T-helper 2 cell (primary cell): ENCODE measurements at places on chromosomes 7 and 10.

- DNase-seq: no peak
These were observed 16.6 kb downstream of the STMP1 start for GRCh38 chr7:135678612-135679575.

DNA sequence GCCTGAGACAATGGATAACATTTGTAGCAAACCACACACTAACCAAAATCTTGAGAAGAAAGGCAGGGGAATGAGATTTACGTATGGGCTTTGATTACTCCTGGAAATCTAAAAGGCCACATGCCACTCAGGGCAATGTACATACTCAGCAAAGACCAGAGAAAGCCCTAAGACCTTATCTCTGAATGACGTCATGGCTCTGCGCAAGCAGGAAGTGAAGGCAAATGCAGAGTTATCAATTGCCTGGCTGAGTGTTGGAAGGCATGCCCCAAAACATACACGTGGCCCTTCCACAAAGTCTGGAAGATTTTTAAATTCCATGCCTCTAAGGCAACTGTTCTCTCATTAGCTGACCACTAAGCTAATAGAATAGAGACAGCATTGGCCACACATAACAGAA lies 90.9 kb upstream of the NRBF2 start:
- DNase-seq: no peak

DNA sequence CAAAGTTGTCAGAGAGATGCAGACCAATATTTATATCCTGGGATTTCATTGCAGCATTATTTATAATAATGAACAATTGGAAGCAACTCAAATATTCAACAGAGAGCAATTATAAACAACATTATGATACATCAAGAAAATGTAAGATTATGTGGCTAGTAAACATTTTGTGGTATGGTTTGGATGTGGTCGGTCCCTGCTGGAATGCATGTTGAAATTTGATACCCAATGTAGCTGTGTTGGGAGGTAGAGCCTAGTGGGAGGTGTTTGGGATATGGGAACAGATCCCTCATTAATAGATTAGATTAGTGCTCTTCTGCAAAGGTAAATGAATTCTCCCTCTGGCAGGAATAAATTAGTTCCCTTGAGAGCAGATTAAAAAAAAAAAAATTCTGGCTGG lies 350.9 kb downstream of the ANKRD30A start:
- DNase-seq: no peak

- DNase-seq: no peak
These were observed 132.4 kb upstream of the FOXK1 start for GRCh38 chr7:4549681-4550080.

DNA sequence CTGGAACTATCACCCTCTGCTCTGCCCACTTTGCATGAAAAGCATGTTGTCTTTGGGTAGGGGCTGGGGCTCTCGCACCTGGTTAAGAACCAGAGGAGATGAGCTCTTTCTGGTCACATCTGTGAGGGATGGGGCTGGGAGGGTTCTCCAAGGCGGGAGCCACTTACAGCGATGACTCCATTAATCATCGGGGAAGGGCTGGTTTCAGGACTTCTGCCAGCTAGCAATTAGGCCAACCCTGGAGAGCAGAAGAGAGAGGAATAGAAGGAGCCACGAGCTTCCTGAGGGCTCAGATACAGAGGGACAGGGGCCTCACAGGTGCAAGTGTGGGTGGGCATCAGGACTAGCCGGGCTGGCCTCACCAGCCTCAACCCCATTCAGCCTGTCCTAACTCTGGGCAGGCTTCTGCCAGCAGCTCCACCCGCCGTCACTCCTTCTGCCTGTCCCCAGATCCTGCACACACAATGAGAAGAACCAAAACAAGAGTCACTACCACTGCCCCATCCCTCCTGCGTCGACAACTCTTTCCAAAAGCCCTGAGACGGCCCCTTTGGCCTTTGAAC lies 8.4 kb downstream of the AQP1 start:
- DNase-seq: no peak

GRCh38 chr7:22920672-22921071 lies 93.3 kb downstream of the HYCC1 start:
- DNase-seq: no peak

DNA sequence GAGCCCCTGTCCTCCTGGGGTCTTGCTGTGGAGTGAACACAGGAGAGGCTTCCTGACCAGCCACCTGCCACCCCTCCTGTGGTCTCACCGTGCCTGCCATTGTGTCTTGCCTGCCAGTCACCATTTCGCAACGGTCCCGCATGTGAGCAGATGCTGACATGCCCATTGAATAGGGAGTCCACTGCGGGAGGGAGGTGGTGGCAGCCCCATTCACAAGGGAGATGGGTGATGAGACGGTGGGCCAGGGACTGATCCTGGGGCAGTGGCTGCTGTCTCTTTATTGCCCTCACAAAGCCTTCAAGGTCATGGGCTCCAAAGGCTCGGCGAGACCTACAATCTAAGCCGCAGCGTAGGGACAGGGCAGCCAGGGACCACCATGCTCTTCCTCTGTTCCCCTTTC lies 76.0 kb upstream of the NPTX2 start:
- no peak for DNase-seq

- DNase-seq: no peak
These were observed 103.8 kb downstream of the XRCC2 start for GRCh38 chr7:152572101-152572500.

GRCh38 chr7:80450621-80451308 lies 61.1 kb downstream of the GNAT3 start:
- DNase-seq: no peak

DNA sequence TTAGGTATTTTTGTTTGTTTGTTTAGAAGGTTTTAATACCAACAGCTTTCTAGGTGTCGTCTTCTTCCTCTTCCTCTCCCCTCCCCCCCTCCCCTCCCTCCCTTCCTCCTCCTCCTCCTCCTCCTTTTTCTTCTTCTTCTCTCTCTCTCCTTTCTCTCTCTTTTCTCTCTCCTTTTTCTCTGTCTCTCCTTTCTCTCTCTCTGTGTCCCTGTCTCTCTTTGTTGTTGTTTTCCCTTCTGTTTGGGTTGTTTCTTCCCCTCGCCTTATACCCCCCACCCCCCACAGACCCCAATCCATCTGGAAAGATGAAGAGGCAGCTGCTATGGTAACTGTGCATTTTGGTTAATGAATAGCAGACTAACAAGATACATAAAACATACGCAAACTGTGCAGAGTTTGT lies 75.5 kb downstream of the BTRC start:
- DNase-seq: no peak

DNA sequence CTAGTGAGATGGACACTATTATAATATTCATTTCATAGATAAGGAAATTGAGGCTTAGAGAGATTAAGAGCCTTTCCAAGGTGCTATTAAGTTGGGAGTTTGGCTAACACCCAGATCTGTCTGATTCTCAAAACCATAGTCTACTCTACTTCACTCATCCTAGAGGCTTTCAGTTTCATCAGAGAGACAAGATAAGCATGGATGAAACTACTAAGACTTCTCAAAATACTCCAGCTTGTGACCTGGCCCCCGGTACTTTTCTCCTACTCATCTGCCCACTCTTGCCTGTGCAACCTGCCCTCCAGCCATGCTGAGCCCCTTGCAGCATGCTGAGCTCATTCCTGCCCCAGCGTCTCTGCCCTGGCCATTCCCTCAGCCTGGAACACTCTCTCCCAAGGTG lies 12.2 kb upstream of the SLC35B4 start:
- no peak for DNase-seq

GRCh38 chr7:30369879-30370278 lies 85.5 kb downstream of the ZNRF2 start:
- DNase-seq: no peak

DNA sequence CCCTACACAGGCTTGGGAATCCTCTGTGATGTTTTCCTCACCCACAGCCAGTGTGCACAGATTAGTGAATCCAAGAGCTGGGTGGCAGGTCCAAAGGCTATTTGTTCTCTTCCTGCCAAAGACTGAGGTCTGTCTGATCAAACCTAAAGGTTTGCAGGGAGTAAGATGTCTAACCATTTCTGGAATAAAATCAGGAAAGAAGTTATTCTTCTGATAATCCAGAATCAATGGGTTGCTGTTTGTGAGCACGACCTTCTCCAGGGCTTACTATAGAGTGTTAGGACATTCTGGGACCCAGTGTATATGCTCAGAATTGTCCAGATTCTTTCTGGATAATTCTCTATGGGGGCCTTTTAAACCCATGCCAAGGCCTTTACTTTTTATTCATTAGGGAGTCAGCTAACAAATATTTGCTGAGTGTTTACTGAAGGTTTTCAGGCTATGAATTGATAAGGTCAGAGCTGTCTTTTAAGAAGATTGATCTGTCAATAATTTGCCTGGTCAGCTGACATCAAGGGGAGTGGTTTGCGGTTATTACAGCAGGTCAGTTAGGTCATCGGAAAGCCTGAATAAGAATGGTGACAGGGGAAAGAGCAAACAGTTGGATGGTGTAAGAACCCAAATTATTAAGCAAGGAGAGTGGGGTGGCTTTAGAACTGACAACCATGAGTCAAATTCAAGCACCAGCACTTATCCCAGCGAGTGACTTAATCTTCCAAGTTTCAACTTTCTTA lies 7.5 kb upstream of the TECTB start:
- DNase-seq: no peak

GRCh38 chr7:126222782-126223181 lies 1030.0 kb downstream of the GRM8 start:
- DNase-seq: no peak

DNA sequence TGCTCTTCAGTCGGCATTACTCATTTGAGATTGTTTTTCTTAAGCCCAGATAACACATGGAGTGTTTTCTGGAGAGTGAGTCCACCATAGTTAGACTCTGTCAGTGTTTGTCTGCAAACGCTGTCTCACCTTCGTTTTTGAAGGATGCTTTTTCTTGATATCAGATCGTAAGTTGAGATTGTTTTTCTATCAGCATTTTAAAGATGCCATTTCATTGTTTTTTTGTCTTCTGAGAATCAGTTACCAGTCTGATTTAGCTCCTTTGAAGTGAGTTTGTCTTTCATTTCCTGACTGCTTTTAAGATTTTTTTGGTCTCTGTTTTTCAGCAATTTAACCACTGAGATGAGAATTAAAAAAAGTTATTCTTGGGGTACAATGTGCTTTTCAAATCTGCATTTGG lies 137.4 kb downstream of the WDR37 start:
- no peak for DNase-seq

DNA sequence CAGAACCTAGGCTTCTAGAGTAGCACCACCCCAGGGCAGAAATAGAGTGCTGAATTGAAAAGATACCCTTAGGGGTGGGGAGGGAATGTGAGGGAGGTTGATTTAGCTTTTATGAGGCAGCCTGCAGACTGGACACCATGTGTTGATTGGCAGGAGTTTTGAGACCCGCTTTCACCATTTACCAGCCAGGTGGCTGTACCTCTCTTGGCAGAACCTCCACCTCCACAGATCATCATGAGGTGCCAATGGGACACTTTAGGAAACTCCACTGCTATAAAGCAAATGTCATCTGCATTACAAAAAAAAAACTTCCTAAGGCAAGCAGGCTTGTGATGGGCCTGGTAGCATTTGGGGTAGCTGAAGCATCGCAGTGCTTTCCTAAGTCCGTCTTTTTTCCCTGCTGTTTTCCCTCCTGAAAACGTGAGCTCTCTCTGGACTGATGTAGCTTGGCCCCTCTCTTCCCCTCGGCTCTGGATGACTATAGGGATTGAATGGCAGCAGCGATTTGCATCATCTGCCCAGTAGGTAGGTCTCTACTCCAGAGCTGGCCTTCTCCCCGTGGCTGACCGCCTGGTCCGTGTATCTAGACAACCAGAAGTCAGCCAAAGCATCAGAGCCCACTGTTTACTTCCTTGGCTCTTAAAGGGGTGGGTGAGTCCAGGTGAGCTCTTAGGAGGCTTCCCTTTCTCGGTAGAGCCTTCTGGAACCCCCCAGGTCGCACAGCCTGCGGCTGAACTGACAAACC lies 1.3 kb downstream of the PCBD1 start:
- DNase-seq: no peak

DNA sequence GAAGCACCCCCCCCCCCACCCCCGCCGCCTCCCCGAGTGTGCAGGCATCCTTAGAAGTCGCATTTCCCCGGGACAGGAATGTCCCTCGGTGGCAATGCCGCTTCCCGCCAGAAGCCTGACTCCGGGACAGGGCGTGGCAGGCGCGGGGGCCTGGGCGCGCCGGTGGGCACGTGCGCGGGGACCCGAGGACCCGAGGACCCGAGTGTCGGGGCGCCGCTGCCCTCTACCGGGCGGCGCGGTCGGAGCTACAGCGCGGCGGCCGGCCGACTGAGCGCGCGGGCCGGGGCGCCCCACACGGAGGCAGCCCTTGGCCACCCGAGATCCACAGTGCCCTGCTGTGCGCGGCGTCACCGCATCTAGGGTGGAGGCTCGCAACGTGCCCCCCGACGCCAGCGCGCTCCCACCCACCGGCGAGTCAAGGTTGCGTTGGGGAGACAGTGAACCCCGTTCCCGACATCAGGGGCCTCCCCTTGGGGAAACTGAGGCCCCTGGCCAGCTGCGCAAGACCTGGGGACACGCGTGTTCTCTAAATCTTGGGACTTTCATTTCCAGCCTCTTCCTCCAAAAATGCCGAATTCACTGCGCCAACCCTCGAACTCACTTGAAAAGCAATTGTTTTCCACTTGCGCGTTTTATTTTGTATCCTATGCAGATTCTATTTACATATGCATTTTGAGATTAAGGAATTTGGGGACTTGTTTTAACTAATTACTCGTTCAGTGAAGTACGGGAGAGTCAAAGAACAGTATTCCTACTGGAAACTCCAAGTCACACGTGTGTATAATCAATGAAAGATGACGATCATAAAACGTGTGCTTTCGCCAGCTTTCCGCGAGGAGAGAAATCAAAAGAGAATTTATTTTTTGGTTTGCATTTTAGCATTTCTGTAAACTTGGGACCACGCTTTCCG lies 3.1 kb upstream of the CUX1 start:
- DNase-seq: peak; percentile 35

- DNase-seq: peak; percentile 70
These were observed 43.1 kb upstream of the GATAD1 start for GRCh38 chr7:92404170-92404614.

DNA sequence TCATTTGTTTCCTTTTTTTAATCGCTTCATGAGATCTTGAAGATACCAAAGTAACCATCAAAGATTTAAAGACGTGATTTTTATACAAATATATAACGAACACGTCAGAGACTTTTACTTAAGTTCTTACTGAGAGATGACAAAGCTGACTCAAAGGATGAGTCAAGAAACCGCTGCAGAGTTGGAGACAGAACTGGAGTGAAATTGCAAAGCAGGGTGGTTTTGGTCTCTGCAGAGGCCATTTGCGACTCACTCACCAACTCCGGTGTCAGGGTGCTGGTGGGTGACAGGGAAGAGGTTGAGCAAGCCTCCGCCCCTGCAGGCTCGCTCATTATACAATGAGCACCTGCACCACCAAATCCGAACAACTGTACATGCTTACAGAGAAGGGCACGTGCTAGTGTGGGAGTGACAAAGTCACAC lies 75.2 kb downstream of the DNAJB6 start:
- no peak for DNase-seq

DNA sequence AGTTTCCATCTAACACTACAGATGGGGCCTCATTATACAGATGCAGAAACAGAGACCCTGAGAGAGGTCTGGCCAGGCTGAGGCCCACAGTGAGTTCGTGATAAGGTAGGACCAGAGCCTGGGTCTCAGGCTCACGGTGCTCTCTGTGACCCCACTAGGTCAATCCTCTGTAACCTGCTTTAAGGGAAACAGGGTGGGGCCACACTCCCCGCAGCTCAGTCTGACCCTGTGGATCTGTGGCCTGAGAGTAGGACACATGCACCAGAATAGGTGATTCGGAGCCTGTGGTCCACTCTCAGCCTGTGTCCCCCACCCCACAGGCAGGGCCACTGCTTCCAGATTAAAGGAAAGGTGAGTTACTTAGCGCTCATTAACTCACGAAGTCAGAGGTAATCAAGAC lies 137.8 kb upstream of the FAM20C start:
- no peak for DNase-seq
